Left renal pelvis (tissue), 4 donors: ENCODE measurements at places on chromosomes 7 and 10.

DNA sequence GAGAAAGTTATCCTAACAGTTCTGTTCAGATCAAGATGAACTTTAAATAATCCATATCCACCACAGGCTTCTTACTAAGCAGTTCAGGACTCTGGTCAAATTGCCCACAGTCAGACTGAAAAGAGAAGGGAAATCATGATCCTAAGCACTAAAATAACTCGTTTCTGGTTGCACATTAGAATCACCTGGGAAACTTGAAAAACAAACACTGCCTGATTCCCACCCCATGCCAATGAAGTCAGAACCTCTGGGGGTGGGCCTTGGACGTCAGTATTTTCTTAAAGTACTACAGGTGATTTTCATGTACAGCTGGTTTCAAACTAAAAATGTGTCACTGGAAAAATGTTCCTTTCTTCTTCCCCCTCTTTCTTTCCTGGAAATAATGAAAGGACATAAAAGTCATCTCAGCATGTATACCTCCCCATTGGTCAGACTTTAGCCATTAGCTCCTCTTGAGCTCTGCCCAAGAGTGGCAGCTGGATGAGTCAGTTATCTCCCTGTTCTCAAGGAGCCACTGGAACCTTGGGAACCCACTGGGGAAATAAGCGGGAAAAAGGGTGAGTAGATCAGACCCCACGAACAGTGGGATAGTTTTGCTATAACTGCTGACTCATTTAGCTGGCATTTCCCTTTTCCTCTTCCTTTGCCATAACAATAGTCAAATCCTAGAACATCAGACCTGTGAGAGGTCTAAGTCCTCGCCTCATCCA, 75.3 kb upstream of the IL6 start:
- DNase-seq, result no peak

DNA sequence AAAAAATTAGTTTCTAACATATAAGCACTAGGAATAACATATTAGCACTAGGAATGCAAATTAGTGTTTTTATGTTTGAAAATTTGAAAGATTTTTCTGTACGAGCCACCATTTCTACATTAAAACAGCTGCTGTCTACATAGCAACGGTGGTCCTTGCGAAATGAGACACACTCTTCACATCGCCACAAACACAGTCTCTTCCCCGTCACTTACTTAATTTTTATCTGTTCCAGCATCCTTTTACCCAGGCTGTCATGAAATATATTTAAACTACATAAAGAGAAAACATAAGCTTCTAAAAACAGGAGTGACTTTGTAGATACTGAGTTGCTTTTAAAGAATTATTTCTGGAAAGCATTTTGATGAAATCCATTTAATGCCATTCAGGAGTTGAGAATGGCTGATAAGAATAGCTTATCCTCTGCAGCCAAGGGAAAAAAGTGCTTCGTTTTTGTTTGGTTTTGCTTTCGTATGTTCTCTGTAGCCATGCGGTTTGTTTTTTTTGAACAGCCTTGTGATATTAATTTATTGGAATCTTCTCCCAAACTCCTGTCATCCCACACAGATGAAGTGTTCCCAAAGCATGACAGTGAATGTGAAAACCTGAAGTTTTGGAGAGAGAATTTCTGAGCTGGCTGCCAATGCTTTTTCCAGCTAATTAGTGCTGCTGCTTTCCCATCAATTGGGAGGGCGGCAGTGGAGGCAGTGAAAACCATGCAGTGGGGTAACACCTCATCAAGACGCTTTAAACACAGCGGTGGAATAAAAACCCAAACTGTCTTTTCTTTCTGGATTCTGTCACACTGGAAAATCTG, 603.7 kb upstream of the ADARB2 start:
- no peak for DNase-seq

- DNase-seq, result no peak
These were observed 5.6 kb downstream of the TLX1 start for GRCh38 chr10:101136708-101137121.

- no peak for DNase-seq
These were observed at the start of gene JCAD for GRCh38 chr10:30059209-30060107. JCAD (minus strand) TSS chr10:30059586; CDS start chr10:30047812, 11,774 bp downstream.

GRCh38 chr10:126838316-126838715, 66.9 kb upstream of the DOCK1 start:
- no peak for DNase-seq

DNA sequence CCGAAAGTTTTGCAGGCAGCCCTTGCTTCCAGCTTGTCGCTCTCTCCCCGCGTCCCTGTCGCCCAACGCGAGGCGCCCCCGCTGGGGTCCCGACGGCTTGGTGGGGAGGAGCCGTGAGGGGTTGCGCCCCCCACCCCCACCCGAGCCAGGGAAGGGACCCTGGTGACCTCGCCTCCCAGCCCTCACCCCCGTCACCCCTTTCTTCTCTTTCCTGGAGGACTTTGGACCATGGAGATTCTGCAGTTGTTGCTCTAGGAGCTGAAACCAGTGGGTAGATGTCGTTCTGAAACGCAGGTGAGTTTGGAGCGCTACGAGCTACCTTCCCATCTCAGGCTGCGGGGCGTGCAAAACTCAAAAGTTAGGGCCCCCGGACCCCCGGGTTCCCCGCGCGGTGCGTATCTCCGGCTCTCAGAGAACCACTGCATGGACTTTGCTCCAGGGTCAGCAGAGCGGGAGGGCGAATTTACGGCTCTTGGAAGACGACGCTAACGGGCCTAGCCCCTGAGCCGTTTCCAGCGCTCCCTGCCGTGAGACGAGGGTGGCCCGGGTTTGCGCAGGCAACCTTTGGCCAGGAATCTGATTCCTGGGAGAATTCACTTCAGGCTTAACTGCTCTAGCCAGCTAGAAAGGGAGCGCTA, 684 bp upstream of the ATXN7L1 start:
- no peak for DNase-seq

DNA sequence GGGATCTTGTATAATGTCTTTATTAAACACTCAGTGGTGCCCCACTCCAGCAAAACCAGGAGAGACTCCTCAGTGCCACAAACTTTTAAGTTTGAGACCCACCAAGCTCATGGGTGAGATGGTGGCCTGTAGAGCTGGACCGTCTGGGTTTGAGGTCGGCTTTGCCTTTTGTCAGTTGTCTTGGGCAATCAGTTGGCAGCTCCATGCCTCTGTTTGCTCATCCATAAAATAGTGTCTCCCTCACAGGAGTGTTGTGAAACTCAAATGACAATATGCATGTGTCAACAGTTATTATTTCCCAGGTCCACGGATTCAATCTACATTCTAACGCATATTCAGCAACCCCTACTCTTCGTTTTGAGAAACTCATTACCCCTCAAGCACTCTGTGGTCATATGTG, 367.8 kb upstream of the C7orf33 start:
- no peak for DNase-seq
